Ecto neural progenitor cell (in vitro differentiated cells): ENCODE measurements at places on chromosomes 16 and 17.

GRCh38 chr16:81932668-81933067 lies 78.6 kb downstream of the SDR42E1 start:
- peak; percentile 39 for DNase-seq

GRCh38 chr16:8673611-8674412 lies 605 bp upstream of the ABAT start:
- no peak for DNase-seq

GRCh38 chr16:53780051-53780450 lies 76.1 kb downstream of the FTO start:
- no peak for DNase-seq

DNA sequence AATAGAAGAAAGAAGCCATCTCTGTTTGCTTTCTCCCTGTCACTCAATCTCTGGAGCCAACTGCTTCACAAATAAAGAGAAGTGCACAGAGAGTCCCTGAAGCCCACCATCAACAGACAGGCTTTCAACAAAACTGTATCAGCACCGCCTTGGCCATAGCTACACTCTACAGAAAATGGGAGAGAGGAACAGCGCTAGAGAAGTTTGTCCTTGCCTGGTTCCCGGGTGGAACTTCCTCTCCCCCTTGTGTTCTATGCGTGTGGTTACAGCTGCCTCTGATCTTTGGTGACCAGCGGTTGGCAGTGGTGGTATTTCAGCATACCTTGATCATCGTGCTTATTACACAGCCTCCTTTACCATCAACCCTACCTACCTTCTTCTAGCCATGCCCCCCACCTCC lies 91.4 kb upstream of the CCL2 start:
- no peak for DNase-seq

DNA sequence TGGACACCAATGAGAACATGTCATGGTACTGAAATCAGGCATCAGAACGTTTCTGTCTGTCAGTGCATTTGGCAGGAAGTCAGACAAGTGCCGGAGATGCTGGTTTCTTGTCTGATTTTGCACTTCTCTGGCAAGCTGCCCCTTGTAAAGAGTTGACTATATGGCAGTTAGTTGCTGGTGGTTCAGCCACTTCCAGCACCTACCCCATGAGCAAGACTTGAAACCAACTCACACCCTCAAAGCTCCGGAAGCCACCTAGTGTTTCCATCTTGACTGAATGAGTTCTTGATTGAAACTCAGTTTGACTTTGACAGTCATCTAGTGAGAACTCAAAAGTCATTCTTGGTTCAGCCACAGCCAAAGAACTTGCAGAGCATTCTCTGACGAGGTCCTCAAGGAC lies 225.1 kb downstream of the SPECC1 start:
- DNase-seq = no peak

DNA sequence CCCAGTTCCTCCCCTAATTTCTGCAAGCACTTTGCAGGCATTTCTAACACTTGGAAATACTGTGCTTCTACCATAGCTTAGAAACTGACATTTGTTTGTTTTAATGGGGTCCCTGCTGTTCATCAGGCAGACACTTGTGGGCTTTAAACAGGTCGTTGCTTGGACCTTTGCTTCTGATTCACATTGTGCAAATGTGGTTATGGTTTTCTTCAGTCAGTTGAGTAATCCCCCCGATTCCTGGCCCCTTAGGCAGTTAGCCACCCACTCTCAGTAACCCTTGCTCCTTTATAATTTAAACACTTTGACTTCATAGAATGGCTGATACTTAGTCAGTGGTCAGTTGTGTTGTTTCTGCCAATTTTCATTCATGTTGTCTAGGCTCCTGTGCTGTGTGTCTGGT lies 39.4 kb downstream of the SLC47A1 start:
- DNase-seq = no peak

- no peak for DNase-seq
Measured at GRCh38 chr16:51716195-51716594, 565.1 kb upstream of the SALL1 start.

GRCh38 chr16:68997564-68997963 lies 107.9 kb upstream of the HAS3 start:
- no peak for DNase-seq

- DNase-seq = no peak
Measured at GRCh38 chr16:82628711-82629110, 1.9 kb downstream of the CDH13 start.

- DNase-seq = no peak
Measured at GRCh38 chr17:44795421-44795820, 34.7 kb downstream of the GJC1 start.

DNA sequence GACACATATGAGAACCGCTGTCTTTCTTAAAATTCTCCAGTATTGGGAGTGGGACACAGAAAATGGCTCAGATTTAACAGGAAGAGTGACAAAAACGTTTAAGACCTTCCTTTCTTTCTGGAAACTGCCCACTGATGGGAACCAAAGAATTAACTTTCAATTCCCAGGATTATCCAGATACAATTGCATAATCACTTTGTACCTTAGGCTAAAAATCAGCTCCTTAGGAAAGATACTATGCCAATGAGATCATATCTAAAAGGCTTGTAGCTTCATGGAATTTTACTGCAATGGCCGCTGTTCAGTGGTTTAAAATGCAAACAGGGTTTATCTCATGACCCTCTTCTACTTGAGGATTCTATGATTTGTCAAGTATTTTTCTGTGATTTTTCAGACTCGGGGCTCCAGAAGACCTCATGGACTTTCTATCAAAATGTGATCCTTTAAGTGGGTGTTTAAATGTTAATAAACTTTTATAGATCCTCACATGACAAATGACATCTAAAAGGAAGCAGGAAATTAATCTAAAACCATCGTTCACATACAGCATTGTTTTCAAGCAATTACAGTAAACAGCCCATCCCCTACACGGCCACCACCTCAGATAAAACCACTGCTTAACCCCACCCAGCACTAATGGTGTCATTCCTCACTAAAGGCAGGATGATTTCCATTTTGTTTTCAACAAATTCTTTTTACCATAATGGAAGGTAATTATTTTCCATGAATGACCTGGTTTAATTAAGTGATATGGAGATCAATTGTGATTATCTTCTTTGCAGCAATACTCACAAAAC lies 31.6 kb upstream of the ERN1 start:
- no peak for DNase-seq

- DNase-seq = no peak
Measured at GRCh38 chr16:80940069-80940856, 66.4 kb downstream of the CMC2 start.

GRCh38 chr17:10294180-10294579 lies 78.6 kb downstream of the MYH13 start:
- no peak for DNase-seq

GRCh38 chr16:49896447-49896964 lies 40.6 kb upstream of the ZNF423 start:
- no peak for DNase-seq
